Type B pancreatic cell (in vitro differentiated cells): ENCODE measurements at places on chromosomes 2 and 18. TPM values are rescaled to one million over a fixed set of nuclear protein-coding genes. Genes with fewer than 3 reads are reported as not detected.

GRCh38 chr18:59272891-59273758 lies at the start of gene RAX:
RAX (minus strand) TSS chr18:59273454; CDS start chr18:59273206, 248 bp downstream.
- no peak within 1 kb of the TSS for H3K27ac ChIP-seq
- peaks cover 89% of the 10 kb centered on the region for H3K27me3 ChIP-seq
- peak within 1 kb of the TSS; percentile 80 for H3K4me3 ChIP-seq
- no peak for DNase-seq
- peaks cover 15% of the 10 kb centered on the region for H3K4me1 ChIP-seq

The RFTN2 gene
- 0.07 and 14.9 TPM in 2 replicates for total RNA-seq

The PLCL1 gene
- total RNA-seq = 2.0 and 4.4 TPM in 2 replicates

- no peak overlapping the region for H3K4me3 ChIP-seq
- H3K27ac ChIP-seq = no peak overlapping the region
- H3K27me3 ChIP-seq = no peaks in the 10 kb centered on the region
Observed at GRCh38 chr2:227370791-227371312, 8.3 kb downstream of the TM4SF20 start.

DNA sequence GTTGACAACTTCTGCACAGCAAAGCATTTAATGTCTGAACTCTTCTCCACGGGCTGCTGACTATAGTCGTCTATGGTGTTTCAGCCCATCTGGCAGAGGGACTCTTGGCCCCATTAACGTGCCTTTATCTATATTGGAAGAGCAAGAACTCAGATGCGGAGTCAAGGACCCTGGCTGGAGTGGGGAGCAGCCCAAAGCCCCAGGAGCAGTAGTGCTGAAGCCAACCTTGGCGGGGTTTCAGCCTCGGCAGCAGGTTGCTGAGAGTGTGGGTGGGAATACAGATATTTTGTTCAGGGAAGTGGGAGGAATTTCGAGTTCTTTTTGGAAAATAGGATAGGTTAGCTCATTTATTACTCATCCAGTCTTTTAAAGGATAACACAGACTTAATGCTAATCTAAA lies 34.2 kb downstream of the TMEM17 start:
- no peak overlapping the region for H3K27ac ChIP-seq
- H3K27me3 ChIP-seq = no peaks in the 10 kb centered on the region
- H3K4me3 ChIP-seq = no peak overlapping the region
- no peak for DNase-seq
- peaks cover 23% of the 10 kb centered on the region for H3K4me1 ChIP-seq
- H3K36me3 ChIP-seq = no peaks in the 10 kb centered on the region

The DSG4 gene
- 0.07 and 0.17 TPM in 2 replicates for total RNA-seq

GRCh38 chr2:144996225-144996795 lies 476.4 kb upstream of the ZEB2 start:
- no peaks in the 10 kb centered on the region for H3K4me1 ChIP-seq
- no peak for DNase-seq
- peaks cover 9% of the 10 kb centered on the region for H3K27me3 ChIP-seq
- H3K27ac ChIP-seq = no peak overlapping the region

GRCh38 chr2:73877071-73877802 lies 15.6 kb upstream of the ACTG2 start:
- H3K36me3 ChIP-seq = peaks cover 6% of the 10 kb centered on the region
- DNase-seq = no peak
- peaks cover 7% of the 10 kb centered on the region for H3K27me3 ChIP-seq
- no peak overlapping the region for H3K27ac ChIP-seq

GRCh38 chr2:191386938-191387536 lies 141.8 kb downstream of the MYO1B start:
- peaks cover 5% of the 10 kb centered on the region for H3K4me1 ChIP-seq
- H3K4me3 ChIP-seq = no peak overlapping the region
- no peak for DNase-seq
- no peak overlapping the region for H3K27ac ChIP-seq
- H3K27me3 ChIP-seq = no peaks in the 10 kb centered on the region

The LDLRAD4 gene
- total RNA-seq = 0.88 and 2.4 TPM in 2 replicates

GRCh38 chr2:220029013-220029412 lies 401.6 kb downstream of the SLC4A3 start:
- H3K4me1 ChIP-seq = peaks cover 6% of the 10 kb centered on the region
- H3K36me3 ChIP-seq = no peaks in the 10 kb centered on the region
- no peak overlapping the region for H3K27ac ChIP-seq
- no peaks in the 10 kb centered on the region for H3K27me3 ChIP-seq

- no peaks in the 10 kb centered on the region for H3K27me3 ChIP-seq
- H3K27ac ChIP-seq = peak overlapping the region; percentile 47
- no peak overlapping the region for H3K4me3 ChIP-seq
- H3K4me1 ChIP-seq = peaks cover 11% of the 10 kb centered on the region
- no peaks in the 10 kb centered on the region for H3K36me3 ChIP-seq
Observed at GRCh38 chr2:49002750-49003149, 151.6 kb downstream of the FSHR start.
